ENCODE measurements at places on chromosomes 12 and 14. TPM values are rescaled to one million over a fixed set of nuclear protein-coding genes. Genes with fewer than 3 reads are reported as not detected.

DNA sequence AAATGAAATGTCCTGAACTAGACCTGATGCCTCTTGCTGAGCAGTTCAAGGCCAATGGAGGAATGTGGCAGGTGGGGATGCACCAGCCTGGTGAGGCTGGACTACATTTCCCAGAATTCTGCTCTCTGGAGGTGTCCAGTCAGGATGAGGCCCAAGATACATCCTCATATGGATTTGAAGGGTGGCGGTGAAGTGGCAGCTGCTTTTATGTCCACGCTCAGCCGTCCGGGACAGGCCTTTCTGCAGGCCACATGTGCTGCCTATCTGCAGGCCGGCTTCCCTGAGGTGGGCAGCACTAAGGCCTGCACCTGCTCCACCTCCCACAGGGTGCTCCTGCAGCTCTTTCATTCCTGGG, 230.2 kb downstream of the BCL11B start:
- DNase-seq, result peak; percentile 44

DNA sequence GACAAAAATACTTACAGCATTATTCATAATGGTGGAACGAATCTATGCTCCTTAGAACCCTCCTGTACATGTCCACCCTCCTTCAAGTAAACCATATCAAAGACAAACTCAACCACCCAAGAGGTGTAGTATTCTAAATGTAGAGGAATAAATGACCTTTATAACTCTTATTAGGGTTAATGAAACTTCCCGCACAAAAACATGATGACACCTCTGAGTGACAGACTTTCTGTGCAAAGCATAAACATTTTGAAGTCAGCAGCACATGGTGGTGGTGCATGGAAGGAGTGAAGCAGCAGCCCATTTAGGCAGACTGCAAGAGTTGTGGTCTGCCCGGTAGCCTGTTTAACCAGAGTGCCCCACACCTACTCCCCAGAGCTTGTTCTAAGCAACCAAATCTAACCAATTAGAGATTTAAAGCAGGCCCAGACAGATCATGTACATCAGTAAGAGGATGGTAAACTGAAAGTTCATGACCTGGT, 615 bp upstream of the ASB8 start:
- no peak for DNase-seq

Gene RAB5B
- total RNA-seq, result 115 TPM

Gene PTPRO
- total RNA-seq, result 11.7 TPM

Gene TAS2R50
- total RNA-seq, result 5.7 TPM

Gene TMEM132C
- 0.78 TPM for total RNA-seq

DNA sequence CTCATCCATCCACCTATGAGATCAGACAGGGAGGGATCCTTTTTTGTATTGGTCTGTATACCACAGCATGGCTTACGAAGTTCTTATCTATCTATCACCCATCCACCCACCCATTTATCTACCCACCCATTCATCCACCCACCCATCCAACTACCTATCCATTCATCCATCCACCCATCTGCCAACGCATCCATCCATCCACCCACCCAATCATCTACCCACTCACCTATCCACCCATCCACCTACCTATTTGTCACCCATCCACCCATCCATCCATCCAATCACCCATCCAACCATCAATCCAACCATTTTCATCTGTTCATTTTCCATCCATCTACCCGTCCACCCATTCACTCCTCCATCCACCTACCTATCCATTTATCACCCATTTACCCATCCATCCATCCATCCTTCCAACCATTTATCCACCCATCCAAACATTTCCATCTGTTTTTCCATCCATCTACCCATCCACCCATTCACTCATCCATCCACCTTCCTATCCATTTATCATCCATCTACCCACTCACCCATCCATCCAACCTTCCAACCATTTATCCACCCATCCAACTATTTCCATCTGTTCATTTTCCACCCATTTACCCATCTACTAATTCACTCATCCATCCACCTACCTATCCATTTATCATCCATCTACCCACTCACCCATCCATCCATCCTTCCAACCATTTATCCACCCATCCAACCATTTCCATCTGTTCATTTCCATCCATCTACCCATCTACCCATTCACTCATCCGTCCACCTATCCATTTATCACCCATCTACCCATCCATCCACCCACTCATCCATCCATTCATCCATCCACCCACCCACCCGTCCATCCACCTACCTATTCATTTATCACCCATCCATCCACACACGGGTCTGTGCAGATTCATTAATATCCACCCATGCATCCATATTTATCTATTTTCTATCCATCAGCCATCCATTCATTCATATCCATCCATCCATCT, 13.3 kb downstream of the SDS start:
- no peak for DNase-seq

- no peak for DNase-seq
Measured at GRCh38 chr12:32049956-32050355, 56.7 kb upstream of the BICD1 start.

- DNase-seq, result no peak
Measured at GRCh38 chr12:123231931-123232330, 1.0 kb downstream of the MPHOSPH9 start.
